Right lobe of liver (tissue), 6 donors: ENCODE measurements at places on chromosomes 3 and 15.

DNA sequence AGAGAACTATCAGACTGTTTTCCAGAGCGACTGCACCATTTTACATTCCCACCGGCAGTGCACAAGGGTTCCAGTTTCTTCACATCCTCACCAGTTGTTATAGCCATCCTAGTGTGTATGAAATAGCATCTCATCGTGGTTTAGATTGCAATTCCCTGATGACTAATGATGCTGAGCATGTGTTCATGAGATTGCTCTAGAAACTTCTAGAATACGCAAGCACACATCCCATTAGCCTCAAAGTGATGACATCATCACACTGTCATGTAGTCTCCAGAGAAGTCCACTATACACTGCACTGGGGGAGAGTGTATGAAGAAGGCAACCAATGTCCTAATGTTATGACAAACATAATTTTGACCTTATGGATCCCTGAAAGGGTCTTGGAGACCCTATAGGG, 30.1 kb downstream of the FBLN2 start:
- no peak for DNase-seq

DNA sequence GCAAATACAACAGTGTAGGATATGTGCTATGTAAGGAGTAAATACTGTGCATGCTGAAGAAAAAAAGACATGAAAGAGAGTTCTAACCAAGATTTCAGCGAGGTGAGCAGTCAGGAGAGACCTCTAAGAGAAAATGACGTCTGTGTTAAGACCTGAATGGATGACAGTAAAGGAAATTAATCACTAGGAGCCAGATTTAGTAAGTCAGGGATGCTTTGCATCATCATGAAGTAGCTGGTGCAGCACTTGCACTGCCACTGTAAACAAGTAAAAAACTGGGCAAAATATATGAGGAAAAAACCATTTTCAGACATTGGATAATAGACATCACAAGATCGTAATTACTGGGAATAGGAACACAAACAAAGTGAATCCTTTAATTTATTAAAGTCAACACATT, 32.6 kb downstream of the RTP4 start:
- DNase-seq: no peak

GRCh38 chr15:39142500-39142899, 438.4 kb upstream of the THBS1 start:
- no peak for DNase-seq

DNA sequence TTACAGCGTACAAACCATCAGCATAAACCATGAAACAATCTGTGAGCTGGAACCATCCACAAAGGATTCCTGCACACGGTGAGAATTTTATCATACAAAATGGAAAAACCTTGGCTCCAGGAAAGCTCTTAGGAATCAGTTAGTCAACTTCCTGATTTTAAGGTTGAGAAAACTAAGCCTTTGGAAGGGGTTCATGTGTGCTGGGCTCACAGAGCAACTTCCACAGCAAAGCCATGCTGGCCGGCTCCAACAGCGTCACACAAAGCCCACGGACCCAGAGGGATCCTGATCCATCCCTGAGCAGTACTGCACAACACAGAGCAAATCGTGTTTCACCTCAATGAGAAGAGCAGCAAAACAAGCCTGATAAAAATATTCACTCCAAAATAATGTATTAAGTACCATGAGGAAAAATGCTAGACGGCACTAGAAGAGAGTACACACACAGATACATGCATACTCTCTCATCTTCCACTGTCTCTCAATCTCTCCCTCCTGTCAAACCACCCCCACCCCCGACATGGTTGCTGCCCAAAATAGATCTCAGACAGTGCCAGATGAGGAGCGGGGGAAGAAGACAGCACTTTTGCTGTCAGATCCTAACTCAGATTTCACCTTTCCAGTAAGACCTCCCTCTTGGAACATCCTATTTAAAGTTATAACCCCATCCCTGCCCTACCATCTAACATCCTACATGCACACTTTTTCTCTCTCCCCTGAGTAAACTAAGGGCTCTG, 58.6 kb downstream of the MB21D2 start:
- no peak for DNase-seq

- DNase-seq: no peak
Measured at GRCh38 chr15:75654201-75654907, 6.6 kb downstream of the SNX33 start.
